ENCODE measurements at places on chromosomes 3 and 15.
A peak's percentile ranks its signal among the peaks of the same experiment; 100 is the strongest.

DNA sequence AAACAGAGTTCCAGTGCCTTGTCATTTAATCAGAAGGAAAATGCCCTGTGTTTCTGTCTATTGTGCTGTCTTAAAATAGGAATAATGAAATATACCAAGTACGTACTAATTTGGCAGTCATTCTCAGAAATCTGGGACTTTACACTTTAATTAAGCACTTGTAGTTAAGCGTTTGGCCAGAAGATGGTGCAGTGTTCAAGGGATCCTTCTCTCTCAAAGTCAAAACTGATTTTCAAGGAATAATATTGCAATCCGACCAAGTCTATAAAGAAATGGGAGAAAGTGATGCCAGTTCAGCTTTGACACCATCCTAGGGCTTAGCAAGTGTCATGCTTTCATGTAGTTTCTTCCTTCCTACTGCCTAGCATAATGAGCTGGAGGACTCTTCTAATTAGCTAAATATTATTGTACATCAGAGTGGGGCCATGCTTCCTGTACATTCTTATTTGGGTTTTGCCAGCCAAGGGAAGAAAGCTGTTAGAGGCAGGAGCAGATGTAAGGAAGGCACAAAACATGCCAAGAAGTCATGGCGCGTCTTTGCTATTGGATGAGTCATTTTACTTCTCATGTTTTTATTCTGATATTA is 64.8 kb downstream of the SAMMSON start:
- DNase-seq, result peak; percentile 33

GRCh38 chr15:47003568-47003967 is 713.7 kb upstream of the SEMA6D start:
- no peak for DNase-seq

GRCh38 chr3:116135457-116136085 is 309.7 kb downstream of the LSAMP start:
- DNase-seq, result peak; percentile 87

DNA sequence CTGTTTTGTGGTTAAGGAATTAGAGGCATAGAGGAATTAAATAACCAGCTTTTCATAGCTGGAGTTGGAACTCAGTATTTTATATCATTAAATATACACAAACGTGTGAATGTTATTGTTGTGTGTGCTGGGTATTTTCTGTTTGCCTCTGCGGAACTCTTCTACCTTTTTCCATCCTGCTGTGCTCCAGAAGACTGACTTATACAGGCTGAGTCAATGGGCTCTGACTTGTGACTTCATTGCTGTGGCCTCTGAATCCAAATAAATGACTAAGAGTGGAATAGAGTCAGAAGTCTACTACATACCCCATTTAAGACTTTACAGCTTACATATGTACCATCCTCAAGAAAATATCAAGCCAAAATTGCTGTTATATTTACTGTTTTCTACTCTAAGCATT is 17.6 kb downstream of the ARIH1 start:
- DNase-seq, result peak; percentile 72

- DNase-seq, result no peak
These were observed 11.1 kb downstream of the CAPN7 start for GRCh38 chr3:15217011-15217671.

DNA sequence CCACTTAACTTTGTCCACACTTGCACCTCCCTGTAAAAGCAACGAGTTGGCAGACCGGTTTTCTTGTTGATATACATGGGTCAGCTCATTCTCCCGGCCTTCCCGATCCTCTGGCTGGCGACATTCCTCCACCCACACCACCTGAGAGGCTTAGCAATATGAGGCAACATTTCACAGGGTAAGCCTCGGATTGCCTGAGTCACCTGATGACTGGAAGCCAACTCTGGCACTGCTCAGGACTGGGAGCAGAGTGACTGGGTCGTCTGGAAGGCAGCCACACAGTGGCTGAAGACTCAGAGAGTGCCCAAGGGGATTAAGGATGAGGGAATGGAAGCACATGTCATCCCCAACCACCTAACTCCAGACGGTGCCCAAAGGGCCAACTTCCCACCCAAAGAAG is 9.8 kb downstream of the HOMER2 start:
- peak; percentile 41 for DNase-seq

DNA sequence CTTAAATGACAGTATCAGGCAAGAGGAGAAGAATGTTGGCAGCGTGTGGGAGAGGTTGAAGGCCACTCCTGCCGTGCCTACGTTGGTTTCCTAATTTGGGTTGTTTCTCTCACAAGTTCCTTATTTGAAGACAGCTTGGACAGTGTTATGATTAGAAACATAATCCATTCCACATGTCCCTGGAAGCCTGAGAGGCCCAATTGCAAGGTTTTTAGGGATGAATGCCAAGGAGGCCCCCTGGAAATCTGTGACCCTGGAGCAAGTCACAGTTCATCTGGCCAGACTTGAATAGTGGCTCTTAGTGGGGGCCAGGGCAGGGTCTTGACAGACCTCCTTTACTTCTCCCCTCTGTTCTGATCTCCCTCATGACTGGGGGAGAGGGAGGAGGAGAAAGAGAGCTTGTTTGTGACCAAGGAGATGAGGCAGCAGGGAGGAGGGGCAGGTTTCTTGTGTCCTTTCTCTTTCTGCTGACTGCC is 584.4 kb upstream of the TBL1XR1 start:
- peak; percentile 86 for DNase-seq

DNA sequence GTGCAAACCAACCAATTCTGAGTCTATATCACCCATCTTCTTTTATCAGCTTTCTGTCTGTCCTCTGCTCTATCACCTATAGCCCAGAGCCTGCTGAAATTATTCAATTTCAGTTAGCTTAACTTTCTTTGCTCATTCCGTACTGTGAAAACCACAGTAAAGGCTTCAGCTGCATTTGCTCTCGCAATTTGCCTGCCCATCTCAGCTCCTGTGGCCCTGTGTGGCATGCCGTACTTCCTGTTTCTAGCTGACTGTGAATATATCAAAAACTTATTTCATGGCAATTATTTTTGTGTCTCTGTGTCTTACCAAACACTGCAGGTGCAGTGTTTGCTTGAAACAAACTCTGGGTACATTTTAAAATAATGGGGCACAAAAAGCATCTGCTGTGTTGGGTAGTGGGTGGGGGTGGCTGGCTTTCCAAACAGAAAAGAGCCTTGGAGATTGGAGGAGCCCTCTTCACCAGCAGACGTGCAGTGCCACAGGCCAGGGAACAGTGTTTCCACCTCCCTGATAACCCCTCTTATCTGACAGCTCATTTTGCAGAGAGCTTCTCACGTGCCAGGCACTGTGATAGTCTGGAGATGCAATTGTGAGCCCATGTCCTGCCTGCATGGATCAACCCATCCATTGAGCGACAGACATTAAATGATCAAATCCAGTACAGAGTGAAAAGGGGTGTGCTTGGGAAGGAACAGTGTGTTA is 45.2 kb downstream of the GASK1A start:
- DNase-seq, result no peak

DNA sequence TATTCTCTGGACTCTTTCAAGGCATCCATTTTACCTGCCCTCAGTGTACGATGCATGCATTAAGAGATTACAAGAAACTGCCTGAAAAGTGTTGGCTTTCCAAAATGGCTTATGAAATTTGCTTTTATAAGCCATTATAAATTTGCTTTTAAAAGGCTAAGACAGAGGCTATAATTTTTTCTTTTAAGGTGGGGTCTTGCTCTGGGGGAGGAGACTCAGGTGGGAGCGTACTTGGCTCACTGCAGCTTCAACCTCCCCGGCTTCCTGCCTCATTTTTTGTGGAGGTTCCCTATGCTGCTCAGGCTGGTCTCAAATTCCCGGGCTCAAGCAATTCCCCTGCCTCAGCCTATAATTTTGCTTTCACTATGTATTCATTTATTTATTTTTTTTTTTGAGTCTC is 17.6 kb downstream of the TRA2B start:
- no peak for DNase-seq

- DNase-seq, result peak; percentile 52
These were observed 113.7 kb upstream of the SMAD3 start for GRCh38 chr15:66951531-66952320.

- no peak for DNase-seq
These were observed 38.1 kb upstream of the IGF2BP2 start for GRCh38 chr3:185862920-185863319.

DNA sequence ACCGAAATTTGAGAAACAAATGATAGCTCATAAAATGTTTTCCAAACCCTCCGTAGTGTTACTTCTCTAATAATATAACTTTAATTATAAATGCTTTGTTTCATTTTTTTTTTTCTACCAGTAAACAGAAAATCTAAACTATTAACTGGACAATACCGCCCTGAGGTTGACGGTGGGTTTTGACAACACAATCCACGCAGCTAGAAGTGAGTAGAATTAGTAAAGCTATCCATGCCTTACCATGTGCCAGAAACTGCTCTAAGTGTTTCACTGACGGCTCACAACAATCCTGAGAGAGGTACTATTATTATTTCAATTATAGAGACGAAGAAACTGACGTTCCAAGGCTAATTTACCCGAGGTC is 410 bp downstream of the NDUFAF1 start:
- no peak for DNase-seq

DNA sequence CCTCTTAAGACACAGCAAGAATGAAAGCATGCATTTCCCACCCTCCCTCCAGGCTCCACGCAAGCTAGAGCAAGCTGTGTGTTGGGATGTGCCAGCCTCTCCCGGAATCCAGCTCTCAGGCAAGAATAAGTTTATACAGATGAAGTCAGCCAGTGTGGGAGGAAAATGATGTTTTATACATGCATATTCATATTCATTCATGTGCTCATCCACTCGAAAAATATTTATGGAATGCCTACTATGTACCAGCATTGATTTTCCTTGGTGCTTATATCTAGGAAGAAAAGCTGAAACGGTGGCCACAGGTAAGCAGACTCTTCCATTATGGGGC is 62.7 kb downstream of the KLHL6 start:
- DNase-seq, result no peak

DNA sequence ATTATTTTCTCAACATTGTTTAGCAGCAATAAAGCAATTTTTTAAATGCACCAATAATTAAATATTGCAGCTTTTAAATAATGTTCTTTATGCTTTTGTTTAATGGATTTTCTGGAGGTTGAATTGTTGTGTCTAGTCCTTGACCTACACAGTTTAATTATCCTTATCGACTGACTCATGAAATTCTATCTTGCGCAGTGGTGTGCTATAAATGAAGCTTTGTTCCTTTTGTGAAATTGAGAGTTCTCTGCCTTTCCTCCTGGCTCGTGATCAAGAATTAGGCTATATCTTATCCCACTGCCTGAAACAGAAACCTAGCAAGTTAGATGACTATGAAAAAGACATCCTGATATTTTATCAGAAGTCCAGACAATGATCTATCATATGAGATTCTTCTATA is 37.0 kb upstream of the PIK3R4 start:
- DNase-seq, result no peak

DNA sequence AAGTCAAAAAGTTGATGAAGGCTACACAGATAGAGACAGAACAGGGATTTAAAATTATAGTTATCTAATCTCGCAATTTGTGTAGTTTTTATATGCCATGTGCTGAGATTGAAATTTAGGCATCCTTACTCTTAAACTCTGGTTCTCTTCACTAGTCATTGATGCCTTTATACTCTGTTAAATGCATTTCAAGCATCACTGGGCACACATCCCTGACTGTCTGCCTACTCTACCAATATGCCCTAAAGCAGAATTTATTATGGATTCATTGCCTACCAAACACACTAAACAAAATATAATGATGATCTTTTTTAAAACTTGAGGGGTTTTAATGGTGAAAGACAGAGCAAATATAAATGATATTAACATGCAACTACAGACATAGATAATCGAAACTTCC is 10.3 kb upstream of the ALCAM start:
- DNase-seq, result no peak

DNA sequence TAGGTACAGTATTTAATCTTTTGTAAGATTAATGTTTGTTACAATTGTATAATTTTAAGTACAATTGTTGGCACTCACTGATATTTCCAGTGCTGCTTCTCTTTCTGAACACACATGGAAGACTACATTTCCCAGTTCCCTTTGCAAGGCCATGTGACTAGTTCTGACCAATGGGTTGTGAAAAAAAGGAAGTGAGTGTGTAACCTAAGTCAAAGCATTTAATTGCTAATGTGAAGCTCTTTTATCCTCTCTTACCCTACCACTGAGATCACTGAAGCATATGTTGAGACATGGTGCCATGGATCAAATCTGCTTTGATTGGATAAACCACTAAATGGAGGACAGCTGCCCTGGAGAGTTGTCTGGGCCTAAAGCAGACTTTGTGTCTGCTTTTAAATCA is 83.9 kb upstream of the PLXND1 start:
- peak; percentile 61 for DNase-seq

DNA sequence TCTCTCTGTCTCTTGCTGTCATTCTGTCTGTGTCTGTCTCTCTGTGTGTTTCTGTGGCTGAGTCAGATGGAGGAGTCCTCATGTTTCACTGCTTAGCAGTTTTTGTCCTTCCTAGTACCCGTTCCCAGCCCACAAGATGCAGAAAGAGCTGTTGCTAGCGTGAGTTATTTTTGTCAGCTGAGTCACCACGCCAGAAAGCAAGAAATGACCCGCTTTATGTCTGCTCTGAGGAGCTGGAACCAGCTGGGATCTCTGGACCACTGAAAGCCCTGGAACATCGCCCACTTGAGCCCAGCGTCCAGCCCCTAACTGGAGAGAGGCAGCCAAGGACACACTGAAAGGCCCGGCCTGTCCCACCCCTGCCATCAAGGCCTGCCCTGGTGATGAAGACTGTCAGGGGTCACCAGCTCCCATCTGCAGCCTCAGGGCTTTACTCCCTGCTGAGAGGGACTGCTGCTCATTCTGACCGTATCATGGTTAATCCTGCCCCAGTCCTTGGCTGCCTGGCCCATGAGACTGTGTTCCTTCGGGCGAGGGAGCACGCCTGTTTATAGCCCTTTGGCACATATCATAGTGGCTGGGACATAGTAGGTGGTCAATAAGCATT is 101.7 kb upstream of the TPM1 start:
- DNase-seq, result peak; percentile 96

DNA sequence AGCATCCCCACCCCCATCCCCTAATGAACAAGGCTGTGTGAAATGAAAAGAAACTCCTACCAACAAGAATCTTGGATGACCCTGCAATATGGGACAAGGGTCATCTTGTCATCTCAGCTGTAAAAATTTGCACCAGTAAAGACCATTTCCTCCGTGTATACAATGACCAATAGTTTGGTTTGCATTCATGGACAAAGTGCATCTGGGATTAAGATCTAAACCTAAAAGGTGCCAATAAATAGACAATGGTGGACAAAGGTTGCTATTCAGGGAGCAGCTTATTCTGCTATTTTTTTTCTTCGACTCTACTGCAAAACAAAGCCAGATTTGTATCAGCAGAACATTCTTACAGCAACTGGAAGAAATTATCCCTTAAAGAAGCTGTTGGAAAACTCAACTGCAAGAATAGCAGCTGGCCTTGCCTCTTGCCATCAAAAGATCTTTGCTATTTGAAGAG is 8.0 kb downstream of the MGLL start:
- no peak for DNase-seq

- no peak for DNase-seq
These were observed 330.5 kb upstream of the ROPN1 start for GRCh38 chr3:124322309-124322880.

GRCh38 chr3:161781381-161781780 is 284.8 kb downstream of the OTOL1 start:
- DNase-seq, result no peak

GRCh38 chr15:98363416-98363815 is 284.9 kb upstream of the IGF1R start:
- no peak for DNase-seq
